ENCODE measurements at places on chromosomes 7 and 10.

DNA sequence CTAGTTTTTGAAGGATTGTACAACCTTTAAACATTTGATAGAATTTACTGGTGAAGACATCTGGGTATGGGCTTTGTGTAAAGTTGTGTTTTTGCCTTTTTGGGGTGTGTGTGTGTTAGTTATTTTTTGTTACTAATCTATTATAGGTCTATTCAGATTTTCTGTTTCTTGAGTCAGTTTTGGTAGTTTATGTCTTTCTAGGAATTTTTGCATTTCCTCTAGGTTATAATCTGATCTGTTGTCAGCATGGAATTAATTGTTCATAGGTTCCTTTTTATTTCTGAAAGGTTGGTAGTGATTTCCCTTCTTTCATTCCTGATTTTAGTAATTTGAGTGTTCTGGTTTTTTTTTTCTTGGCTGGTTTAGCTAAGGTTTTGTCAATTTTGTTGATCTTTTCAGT lies 17.7 kb downstream of the SEPTIN7 start:
- no peak for DNase-seq

DNA sequence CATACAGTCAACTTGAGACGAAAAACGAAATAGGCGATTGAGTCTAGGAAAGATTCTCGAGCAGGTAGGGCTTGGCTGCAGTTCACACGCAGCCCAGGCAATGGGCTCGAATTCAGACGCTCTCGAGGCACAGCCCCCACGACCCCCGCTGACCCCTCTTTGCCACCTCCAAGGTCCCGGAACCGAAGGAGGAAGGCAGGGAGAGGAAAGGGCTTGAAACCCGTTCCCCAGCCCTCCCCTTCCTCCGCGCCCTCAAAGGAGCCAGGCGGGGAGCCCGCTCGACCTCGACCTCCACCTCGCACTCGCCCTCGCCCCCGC lies 441 bp downstream of the CCDC186 start:
- DNase-seq, result no peak

GRCh38 chr7:46363688-46364087 lies 442.6 kb upstream of the IGFBP3 start:
- no peak for DNase-seq

GRCh38 chr10:3781468-3782145 lies 3.4 kb downstream of the KLF6 start:
- peak; percentile 81 for DNase-seq

DNA sequence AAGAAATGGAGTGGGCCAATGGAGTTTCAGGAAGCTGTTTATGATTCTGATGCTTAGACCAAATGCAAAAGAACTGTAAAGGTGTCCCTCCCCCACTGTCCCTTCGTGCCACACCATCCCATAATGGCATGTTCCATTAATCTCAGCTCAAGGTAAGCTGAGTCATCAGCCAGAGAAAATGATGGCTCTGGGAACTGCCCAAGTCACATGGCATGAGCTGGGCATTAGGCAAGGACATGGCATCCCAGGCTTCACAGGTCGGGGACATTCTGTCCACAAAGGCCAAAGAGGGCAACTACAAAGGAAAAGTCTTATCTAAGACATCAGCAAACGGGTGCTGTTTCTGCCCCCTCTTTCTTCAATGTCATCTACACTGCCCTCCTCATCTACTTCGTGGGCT lies 44.9 kb downstream of the DLG5 start:
- DNase-seq, result no peak

GRCh38 chr7:29039821-29040578 lies 81.9 kb upstream of the TRIL start:
- no peak for DNase-seq

GRCh38 chr7:96059075-96059474 lies 262.8 kb downstream of the SLC25A13 start:
- DNase-seq, result no peak
